ENCODE measurements at places on chromosomes 1 and 21.

DNA sequence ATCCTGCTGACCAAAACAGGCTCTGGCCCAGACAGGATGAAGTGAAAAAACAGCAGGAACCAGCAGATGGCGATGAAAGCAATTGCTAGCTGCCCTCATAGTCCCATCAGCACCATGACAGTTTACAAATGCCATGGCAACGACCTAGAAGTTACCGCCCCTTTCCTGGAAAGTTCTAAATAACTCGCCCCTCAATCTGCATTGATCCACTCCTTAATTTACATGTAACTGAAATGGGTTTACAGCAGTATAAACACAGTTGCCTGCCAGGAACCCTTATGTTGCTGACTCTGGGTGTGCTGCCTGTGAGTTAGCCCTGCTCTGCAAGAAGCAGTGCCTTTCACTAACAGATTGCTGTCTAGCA, 65.5 kb upstream of the CR1L start:
- peak; percentile 10 for DNase-seq

DNA sequence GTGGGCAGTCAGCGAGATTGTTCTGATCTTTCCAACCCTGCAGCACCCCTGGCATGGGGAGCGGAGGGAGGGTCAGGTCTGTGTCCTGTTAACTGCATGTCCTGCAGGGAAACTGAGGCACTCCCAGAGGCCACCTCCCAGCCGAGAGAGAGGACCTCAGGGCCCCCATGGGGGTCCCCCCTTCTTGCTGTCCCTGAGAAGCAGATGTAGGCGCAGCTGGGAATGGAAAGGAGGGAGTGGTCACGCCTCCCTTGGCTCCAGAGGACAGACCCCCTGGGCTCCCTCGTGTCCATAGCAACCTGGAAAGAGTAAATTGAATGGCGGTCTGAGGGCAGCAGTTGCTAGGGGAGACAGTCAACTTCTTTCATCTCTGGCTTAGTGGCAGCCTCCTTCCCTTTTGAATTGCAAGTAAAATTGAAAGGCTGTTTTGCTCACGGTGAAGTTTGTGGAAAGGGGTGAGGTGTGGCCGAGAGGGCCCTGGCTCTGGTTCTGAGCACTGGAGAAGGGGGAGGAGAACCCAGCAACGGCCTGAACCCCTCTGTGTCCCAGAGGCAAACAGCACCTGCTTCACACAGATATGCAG, 4.9 kb downstream of the CROCC start:
- no peak for DNase-seq

DNA sequence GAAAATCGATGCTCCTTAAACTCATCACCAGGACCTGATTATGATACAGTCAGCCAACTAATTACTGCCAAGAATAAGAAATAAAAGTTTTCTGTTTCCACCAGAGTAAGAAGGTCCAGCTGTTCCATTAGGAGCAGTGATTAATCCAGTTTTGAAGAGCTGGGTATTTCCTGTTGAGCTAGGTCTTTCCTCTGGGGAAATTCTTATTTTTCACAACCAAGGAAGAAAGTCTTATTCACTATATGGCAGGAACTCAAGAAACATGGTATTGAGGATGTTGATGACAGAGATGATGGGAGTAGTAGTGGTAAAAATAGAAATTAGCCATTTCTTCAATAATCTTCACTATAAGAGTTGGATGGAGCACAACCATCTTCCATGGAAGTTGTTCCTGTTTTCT, 374.6 kb upstream of the RUNX1 start:
- DNase-seq: no peak

GRCh38 chr1:223114871-223115270, 28.2 kb downstream of the TLR5 start:
- DNase-seq: no peak

DNA sequence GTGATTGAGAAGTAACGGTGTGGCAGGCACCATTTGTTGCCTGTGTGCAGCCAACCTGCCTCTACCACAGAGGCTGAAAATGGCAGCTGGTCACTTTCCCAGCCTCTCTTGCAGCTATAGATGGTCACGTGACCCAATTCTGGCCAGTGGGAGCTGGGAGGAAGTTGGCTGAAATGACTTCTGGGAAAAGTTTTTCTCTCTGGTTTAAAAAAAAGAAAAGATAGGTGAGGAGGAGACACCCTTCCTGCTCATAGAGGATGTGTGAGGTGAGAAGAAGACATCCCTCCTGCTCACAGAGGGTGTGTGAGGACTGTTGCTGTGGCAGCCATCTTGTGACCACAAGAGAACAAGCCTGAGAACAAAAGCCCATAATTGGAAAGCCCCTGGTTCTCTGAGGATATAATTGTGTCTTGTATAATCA, 122.8 kb downstream of the SYF2 start:
- DNase-seq: no peak

DNA sequence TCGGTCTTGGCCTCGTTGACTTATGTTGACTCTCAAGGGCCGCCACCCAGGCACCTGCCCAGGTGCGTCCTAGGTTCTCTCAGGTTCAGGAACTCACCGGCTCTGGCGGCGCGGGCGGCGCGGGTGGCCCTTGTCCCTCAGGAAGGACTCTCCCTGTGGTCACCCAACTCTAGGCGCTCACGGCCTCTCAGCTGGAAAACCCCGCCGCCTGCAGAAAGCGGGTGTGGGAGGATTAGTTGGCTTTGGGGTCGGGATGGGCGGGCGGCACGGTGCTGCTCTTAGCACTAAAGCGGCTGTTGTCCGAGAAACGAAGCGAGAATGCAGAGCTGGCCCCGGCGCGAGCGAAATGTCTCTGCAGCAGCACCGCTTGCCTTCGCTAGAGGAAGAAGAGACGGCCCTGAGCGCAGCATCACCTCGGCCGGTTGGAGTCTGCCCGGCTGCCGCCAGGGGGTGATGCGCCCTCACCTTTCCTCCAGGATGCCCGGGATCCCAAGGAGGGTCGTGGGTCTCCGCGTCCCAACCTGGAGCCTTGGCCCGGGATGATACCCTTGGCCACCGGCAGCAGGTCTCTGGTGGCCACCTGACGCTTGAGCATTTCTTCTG, 8.1 kb upstream of the TADA1 start:
- peak; percentile 25 for DNase-seq

DNA sequence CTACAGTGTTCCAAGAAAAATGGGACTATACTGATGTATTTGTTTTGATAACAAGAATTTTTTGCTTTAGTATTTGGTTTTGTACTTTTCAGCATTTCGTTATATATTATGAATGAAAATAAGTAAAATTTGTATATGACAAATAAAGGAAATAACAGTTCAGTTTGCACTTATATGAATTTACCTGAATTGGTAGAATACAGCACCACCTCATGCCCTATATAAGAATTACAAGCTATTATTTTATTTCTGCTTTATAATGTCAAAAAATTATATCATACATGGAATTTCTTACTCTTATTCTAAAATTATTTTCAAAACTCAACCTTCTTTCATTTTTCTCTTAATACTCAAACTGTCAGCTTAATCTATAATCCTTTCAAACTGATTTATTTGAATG, 14.6 kb downstream of the EFCAB7 start:
- no peak for DNase-seq

GRCh38 chr1:227953022-227953412, 5.3 kb upstream of the WNT9A start:
- DNase-seq: no peak

DNA sequence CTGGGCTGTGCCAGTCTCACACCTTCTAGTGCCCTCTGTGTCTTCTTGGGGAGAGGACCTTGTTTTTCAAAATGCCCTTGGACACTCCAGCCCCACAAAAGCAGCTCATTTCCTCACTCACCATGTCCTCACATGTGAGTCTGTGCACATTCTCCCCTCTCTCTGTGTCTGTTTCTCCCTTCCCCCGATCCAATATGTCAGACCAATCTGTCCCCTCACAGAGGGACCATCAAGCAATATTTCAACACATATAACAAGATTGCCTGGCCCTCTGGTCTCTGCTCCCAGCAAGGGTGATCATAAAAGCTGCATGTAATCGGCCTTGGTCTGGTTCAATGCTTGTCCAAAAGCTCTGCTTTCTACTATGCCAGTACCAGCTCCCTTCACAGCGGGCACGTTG, 261.2 kb downstream of the MATN1 start:
- no peak for DNase-seq

GRCh38 chr1:218585511-218586184, 240.5 kb downstream of the TGFB2 start:
- DNase-seq: no peak

DNA sequence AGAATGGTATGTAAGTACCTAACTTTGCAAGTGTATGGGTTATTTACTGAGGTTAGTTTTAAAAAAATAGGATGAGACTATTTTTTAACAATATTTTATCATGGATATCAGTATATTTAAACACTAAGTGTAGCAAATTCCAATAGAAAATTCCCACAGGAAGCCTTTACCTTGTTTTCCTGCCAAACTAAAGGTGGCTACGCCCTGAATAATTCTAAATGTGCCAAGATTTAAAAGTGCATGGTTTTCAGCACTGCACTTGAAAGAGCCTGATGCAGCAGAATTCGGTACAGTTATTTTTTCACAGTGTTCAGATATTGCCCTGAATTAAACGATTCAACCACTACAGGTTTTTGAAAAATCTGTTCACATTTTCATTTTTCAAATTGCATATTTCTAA, 1622.8 kb upstream of the B3GALT2 start:
- DNase-seq: no peak

GRCh38 chr1:13549521-13549920, 34.1 kb upstream of the PDPN start:
- DNase-seq: peak; percentile 65

GRCh38 chr1:9495854-9496374, 43.4 kb upstream of the SLC25A33 start:
- DNase-seq: no peak

- DNase-seq: no peak
These were observed 63.5 kb downstream of the DISC1 start for GRCh38 chr1:231690059-231690458.

GRCh38 chr1:15803380-15803779, 4.1 kb downstream of the UQCRHL start:
- DNase-seq: no peak

DNA sequence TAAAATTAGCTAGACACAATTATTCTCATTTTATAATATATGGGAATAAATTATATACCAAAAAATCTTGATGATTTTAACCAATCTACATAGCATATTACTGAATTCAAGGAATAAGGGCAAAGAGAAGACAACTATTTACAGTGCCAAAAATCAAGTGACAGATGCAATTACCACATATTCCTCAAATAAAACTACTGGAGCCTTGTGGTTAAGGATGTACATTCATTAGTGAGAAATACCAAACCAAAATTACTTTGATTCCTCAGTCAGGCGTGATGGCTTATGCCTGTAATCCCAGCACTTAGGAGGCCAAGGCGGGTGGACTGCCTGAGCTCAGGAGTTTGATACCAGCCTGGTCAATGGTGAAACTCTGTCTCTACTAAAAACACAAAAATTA, 68.8 kb upstream of the RBM34 start:
- no peak for DNase-seq

DNA sequence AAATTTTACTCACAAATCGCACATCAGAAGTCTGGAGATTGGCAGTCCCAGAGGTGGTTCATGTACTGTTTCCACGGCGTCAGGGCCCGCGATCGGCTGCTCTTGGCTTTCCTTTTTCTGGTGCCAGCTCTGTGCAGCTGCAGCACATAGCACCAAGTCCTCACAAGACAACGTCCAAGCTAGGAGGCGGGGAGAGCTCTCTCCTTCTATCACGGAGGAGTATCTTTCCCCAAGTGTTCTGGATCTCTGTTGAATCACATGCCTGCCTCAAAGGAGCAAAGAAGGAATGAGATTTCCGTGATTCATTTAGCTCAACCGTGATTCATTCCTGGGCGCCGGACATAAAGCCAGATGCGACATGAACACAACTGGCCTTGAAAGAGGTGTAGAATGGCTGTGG, 25.5 kb downstream of the MT1HL1 start:
- no peak for DNase-seq

DNA sequence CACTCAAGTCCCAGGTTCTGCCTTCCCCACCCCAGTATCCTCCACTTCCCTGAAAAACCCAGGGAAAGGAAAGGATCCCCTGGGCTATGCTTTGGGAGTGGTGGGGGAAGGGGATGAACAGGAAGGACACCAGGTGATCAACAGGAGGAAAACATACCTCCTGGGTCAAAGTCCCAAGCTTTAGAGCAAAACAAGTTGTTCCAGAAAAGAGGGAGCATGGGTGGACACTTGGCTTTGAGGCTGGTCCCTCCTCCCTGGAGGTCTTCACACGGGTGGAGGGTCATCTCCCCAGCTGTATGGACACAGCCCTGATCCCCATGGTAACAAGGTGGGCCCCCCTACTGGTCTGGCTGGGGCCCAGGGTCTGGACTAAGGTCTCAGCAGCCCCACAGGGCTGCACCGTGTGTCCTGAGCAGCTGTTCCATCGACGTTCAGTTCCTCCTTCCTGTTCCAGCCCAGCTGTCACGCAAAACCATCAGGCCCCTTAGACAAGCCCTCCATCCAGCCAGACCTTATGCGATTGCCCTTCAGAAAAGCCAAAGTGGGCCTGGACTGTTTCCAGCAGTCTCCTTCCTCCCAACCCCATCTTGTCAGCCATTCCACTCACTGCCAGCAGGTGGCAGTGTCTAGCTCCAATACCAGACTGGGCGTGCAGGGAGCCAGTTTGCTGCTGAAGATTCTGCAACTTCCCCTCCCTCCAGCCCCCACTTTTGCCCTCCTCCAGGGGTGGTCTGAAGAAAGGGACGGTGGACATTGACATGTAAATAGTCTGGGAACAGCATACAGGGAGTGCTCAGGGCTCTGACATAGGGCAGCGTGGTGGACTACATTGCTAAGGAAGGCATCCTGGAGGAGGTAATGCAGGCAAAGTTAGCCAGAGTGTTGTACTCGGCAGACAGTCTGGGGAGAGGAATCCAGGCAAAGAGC, 2.9 kb upstream of the PDZK1IP1 start:
- DNase-seq: peak; percentile 63

DNA sequence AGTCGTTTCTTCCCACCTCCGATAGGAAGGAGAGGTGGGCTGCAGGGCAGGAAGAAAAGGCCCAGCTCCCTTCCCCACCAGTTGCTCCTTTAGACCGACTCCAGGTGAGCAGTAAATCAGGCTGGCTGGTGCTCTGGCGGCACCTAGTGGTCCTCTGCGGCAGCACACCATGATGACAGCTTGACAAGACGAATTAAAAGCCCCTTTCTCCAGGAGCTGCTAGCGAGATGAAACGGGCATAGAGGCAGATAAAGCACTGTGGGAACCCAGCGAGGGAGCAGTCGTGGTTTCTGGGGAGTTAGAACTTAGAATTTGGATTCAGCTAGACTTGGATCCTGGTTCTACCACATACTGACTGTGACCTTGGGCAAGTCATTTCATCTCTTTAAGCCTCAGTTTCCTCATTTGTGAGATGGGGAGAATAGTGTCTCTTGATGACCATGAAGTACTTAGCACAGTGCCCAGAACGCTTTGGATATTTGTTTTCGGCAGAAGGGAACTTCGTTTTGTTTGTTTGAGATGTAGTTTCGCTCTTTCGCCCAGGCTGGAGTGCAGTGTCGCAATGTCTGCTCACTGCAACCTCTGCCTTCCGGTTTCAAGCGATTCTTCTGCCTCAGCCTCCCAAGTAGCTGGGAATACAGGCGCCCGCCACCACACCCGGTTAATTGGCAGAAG, 21.8 kb upstream of the COL9A2 start:
- peak; percentile 46 for DNase-seq
